ENCODE measurements at places on chromosomes 16 and 17. TPM values are rescaled to one million over a fixed set of nuclear protein-coding genes. Genes with fewer than 3 reads are reported as not detected.

DNA sequence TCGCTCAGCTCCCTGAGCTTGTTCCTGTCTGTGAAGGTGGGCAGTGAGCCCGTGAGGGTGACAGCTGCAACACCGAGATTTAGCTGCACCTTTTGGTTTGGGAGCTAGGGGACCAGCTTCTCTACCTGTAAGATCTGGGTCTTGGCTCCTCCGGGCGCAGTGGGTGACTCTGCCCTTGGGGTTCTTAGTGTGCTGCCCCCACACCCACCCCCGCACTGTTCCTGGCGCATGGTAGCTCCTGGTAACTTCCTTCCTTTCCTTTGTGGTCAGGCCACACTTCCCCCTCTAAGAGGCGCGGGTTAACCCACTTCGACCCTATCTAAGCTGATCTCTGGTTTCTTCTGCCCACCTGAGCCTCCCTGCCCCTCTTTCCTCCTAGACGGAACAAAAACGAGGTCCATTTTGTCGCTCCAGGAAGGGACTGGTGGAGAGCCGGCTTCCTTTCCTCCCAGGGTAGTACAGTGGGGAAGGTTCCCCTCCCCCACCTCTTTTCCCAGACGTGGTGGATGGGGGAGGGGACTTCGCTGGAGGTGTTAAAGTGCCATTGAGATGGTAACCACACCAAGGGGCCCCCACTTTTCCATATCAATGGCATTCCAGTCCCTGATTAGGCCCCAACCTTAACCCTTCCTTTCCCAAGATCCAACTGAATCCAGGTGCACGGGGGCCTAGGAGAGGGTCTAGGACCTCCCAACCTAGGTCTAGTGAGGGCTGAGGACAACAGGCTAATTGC lies 4.6 kb upstream of the CLDN9 start:
- DNase-seq: no peak
- peaks cover 24% of the 10 kb centered on the region for H3K4me1 ChIP-seq
- H3K27ac ChIP-seq: no peak overlapping the region
- H3K27me3 ChIP-seq: peaks cover 10% of the 10 kb centered on the region

GRCh38 chr17:29037739-29038084 lies 5.2 kb upstream of the PIPOX start:
- no peaks in the 10 kb centered on the region for H3K36me3 ChIP-seq
- no peak overlapping the region for H3K4me3 ChIP-seq
- H3K27ac ChIP-seq: no peak overlapping the region
- DNase-seq: no peak
- no peaks in the 10 kb centered on the region for H3K4me1 ChIP-seq

DNA sequence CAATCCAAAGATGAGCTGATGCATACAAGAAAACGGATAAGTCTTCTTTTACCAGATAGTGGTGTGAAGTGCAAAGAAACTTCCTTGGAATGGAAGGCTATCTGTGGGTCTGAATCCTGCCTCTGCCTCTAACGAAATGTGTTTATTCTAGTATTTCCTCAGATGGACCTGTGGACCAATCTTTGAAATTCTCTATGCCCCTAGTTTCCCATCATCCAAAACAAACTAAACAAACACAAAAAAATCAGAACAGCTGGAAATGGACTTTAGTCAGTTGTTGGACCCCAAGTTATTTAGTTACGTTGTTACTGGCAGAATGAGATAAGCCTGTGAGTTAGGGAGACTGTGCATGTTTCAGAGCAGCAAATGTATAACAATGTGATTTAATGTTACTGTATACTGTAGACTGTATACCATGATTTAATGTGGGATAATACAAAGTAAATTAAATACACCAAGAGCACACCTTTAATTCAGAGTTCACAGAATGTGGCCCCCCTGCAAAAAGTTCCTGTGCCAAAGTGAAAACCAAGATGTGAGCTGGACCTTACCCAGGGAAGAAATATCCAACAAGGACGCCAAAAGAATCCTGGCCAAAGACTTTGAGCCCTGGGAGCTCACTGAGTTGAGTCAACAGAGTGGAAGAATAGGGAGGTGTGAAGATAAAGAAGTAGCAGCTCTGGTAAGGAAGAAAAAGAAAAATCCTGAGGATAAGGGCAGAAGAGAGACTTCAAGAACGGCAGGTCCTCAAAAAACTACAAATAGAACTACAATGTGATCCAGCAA lies 255.2 kb downstream of the CNTNAP4 start:
- no peak overlapping the region for H3K27ac ChIP-seq
- H3K27me3 ChIP-seq: no peaks in the 10 kb centered on the region
- H3K4me1 ChIP-seq: no peaks in the 10 kb centered on the region

Gene KRTAP3-1
- total RNA-seq: not detected

- peaks cover 22% of the 10 kb centered on the region for H3K36me3 ChIP-seq
- peak overlapping the region; percentile 48 for H3K4me3 ChIP-seq
- peaks cover 62% of the 10 kb centered on the region for H3K4me1 ChIP-seq
- no peak for DNase-seq
Measured at GRCh38 chr16:11139326-11140097, 116.5 kb downstream of the SOCS1 start.

Gene KRTAP1-5
- not detected for total RNA-seq
